ENCODE measurements at places on chromosomes 7 and 10.
A peak's percentile ranks its signal among the peaks of the same experiment; 100 is the strongest.

DNA sequence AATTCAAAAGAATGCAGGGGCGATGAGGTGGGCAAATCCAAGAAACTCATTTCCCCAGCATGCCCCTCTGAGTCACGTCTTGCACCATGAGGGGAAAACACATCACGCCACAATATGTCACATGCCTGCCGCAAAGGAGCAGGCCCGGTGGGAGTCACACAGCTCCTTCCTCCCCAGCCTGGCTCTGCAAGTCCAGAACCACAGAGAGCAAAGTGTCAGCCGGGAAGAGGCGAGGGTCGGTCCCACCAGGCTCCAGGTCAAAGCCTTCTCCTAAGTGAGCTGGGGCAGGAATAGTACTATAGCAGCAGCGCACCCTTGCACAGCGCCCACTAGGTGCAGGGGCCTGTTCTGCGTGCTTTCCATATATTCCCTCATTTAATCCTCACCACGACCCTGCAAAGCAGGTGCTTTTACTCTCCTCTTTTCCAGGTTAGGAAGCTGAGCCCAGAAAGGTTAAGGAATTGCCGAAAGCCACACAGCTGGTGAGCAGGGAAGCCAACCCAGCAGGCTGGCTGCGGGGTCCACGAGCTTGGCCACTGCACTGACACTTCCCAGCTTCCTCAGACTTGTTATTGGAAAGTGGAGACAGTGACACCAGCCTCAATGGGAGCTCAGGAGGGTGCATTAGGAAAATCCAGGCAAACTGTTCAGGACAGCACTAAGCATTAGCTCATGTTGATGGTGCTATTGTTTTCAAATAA is 94.0 kb upstream of the ZMIZ1 start:
- DNase-seq: peak; percentile 95

GRCh38 chr7:6700793-6701192 is 6.0 kb downstream of the ZNF12 start:
- no peak for DNase-seq

- DNase-seq: no peak
Observed at GRCh38 chr7:138355254-138355653, 104.8 kb upstream of the TRIM24 start.

DNA sequence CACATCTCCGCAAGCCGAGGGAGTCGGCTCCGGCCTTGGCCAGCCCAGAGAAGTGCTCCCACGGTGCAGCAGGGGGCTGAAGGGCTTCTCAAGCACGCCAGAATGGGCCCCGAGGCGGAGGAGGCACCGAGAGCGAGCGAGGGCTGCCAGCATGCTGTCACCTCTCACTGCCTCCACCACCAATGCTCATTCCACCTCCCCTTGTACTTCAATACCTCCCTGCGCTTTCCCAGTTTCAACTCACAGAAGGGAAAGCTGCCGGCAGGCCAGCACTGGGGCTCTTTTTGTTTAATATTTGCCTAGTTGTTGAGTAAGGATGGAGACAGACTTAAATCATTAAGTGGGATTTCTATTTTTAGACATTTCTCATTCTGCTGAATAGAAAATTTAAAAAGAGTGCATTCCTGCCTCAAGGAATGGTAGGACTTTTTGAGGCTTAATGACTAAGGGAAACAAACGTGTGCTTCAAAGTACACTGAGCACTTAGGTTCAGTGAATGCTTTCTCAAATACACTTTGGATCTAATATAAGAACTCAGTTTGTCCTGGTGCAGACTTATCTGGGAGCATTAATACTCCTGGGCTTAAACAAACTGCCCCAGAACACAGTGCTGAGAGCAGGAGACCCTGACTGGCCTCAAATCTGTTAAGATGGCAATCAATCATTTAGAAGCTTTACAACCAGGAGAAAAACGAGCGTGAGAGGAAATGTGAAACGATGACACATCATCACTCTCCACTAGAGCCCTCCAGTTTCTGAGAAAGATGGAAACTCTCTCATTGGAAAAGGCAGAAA is 131.2 kb downstream of the RALA start:
- no peak for DNase-seq

GRCh38 chr10:101693978-101694673 is 844 bp downstream of the FBXW4 start:
- DNase-seq: peak; percentile 89

DNA sequence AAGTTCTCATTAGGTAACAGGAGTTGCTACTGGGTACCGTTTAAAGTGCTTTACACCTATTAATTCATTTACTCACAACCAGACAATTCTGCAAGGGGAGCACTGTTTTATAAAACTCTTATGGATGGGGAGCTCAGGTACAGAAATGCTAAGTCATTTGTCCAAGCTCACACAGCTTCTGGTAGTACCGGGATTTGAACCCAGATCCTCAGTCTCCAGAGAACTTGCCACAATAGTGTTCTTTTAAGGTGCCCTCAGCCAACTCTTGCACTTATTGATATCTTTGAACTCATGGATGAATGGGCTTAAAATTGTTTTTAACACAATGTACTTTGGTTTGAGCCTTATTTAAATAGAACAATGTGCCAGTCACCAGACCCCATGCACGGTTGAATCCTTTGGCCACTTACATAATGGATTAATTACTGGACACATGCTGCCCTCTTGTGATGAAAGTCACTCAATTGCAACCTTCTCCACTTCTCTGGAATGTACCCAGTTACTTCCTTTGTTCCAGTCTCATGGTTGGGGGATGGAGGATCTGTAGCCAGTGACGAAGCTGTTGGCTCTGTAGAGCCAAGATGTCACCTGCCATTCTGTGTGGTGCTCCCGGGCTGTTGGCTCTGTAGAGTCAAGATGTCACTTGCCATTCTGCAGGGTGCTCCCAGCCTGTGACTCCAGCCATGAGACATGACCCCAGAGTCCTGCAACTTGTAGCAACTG is 65.6 kb downstream of the NOD1 start:
- peak; percentile 33 for DNase-seq

DNA sequence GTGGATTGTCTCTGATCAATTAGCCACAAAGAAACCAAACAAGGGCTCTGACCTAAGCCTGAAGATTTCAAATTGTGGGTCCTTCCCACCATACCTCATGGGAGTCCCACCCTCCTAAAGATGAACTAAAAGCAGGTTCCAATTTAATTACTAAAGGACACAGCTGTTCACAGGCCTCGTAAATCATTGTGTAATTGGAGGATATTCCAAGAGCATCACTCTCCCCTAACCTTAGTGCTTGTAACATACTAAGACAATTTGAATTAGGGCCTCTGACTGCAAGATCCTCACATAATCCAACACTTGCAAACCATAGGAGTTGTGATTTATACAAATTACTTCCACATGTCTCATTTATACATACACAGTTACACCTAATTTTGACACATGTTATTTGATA is 44.4 kb downstream of the FOXI2 start:
- no peak for DNase-seq

GRCh38 chr7:158266426-158266816 is 321.2 kb downstream of the PTPRN2 start:
- DNase-seq: no peak

- peak; percentile 58 for DNase-seq
Observed at GRCh38 chr7:151244196-151244840, 4.2 kb downstream of the SMARCD3 start.

GRCh38 chr10:66538371-66538770 is 387.5 kb upstream of the LRRTM3 start:
- no peak for DNase-seq

DNA sequence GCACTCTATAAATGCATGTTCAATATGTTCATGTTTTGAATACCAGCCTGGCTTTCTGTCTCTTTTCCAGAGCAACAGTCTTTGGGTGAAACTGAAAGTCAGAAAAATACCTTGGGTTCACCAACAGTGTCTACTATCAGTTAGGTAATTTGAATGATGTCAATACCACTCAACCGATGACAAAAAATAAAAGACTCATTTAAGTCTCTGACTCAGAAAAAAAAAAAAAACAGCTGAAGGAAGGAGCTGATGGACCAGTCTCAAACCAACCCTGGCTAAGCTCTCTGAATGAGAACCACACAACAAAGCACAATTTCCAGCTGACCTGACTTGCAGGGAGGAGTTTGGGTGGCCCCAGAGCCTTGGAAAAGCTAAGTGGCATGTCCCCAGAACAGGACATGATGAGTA is 42.5 kb downstream of the ABLIM1 start:
- no peak for DNase-seq

GRCh38 chr10:106513352-106513771 is 651.1 kb downstream of the SORCS1 start:
- no peak for DNase-seq

DNA sequence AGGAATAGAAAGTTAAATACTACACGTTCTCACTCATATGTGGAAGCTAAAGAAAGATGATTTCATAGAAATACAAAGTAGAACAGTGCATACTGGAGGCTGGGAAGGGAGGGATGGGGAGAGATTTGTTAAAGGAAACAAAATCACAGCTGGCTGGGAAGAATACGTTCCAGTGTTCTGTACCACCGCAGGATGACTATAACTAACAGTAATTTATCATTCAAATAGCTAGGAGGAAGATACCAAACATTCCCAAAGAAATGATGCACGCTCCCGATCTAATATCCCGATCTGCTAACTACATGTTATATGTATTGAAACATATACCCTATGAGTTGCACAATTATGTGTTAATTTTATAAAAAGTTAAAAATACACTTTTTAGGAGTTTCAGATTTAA is 162.3 kb downstream of the ZMYND11 start:
- DNase-seq: no peak

DNA sequence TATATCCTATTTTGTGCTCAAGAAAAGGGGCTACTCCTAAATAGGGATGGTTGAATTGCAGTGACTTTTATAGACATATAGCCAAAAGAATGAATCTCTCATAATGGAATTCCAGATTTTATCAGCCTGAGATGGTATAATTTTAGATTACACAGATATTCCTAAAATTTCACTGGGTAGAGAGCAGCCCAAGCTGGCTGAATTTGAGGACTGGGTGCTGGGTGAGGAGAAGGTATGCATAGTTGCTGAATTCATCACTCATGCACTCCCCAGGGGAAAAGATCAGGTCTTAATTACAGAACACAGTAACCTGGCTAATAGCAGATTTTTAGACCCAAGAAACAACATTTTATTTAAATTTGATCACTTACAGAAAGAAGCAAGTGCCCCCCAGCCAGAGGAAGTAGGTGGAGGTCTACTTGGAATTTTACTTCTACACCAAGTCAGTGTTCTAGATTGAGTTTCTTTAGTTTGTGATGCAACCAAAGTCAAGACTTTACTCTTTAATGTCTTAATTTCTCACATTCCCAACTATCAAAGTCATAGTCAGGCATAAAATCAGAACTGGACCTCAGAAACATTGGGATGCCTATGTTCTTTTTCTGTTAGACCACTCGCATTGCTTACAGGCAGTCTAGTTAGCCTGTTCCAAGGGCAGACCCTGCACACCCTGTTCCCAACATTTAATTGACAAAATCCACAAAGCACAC is 337.4 kb upstream of the PODXL start:
- DNase-seq: no peak

DNA sequence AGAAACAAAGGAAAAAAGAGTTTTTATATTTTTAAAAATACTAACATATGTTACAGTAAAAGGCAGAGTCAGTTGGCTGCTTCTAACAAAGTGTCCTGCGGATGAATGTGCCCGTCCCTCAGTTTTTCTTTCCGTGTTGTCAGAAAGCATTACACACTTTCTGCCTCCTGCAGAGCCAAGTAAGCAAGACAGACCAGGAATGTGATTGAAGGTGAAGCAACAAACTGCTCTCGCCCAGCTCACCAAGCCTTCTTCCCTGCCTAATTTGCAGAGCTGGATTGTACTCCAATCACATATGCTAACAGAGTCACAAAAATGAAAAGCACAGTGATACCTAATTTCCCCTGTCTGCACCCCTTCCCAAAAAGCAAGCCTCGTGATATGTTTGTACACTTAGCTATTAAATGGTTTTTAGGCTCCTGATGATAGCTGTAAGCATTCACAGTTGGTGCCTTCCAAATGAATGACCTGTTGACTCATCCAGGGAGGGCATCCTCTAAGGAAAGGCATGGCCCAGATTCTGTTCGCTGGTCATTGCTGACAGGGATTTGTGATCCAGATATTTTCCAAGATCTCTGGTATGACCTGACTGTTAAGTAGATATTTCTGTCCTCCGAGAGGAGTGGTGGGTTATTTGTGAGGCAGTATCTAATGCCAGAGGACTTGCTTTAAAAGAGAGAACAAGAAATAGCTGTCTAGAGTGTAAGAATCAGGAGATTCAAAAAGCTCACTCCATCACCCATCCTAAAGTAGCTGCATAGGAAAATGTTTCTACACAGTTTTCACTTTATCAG is 187.3 kb upstream of the PLXDC2 start:
- no peak for DNase-seq

DNA sequence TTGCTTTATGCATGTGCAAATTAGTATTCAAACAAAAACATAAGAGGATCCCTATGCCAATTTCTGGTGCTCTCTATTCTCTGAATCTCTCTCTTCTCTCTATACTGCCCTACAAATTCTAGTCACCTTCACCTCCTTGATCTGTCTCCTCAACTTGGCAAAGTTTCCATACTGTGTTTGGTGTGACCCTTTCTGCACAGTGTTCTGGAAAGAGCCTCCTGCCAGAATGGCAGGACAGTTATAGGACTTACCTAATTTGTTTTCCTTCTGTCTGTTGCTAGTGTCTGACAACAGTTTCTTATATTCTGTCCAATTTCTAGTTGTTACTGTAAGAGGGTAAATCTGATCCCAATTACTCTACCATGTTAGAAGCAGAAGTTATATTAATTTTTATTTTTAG is 34.3 kb downstream of the MAPK8 start:
- no peak for DNase-seq

DNA sequence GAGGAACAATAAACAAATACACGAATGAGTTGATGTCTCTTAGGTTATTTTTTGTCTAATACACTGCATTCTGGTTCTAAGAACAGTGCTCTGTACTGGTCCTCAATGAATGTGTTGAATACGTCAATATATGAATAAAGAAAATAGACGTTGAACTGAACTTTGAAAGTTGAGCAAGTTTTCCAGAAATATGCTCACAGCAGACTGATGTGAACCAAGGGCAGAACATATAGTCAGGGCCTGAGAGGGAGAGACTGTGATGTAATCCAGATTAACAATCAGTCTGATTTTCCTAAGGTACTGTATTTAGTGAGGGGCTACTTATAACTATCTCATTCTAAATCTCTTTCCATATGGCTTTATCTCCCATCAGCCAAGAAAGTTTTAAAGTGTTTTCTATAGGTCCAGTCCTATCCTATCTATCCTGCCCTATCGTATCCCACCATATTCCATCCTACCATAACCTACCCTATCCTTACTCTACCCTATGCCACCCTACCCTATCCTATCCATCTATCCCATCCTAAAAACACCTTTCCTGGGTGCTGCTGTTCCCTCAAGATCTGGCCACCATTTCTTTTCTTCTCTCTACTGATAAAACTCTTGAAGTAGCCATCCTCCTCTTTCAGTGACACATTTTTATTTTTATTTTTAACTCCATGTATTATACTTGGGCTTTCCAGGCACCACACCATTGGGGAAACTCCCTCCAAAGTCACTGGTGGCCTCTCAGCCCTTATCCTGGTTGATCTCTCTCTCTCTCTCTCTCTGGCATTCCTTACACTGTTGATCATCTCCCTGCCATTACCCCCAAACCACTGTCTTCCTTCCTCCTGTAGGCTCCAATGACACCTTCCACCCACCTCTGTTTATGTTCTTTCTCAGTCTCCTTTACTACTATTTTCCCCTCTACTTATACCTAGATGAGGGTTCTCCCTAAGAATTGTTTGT is 212.3 kb upstream of the SLC26A5 start:
- no peak for DNase-seq

All from Kasumi-1 (cell line).